ENCODE measurements at places on chromosomes 2 and 18.

- DNase-seq, result no peak
These were observed 721 bp downstream of the ADAM17 start for GRCh38 chr2:9554921-9555296.

- no peak for DNase-seq
These were observed 70.8 kb downstream of the ACSL3 start for GRCh38 chr2:222931659-222932058.

DNA sequence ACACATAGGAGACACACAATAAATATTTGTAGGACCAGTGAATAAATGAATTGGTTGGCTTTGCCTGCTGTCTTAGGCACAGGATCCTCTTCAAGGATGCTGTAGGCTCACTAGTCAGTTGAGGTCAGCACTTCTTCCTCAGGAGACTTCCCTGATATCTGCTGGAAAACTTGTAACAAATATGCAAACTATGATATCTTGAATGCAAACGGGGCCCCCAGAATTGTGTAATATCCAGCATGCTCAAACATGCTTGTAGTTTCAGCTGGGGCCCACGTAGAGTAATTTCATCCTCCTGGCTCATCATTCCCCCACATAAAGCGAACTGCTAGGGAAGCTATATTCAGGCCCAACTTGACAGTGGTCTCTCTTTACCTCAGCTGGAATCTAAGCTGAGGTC, 43.6 kb downstream of the POLE4 start:
- DNase-seq, result no peak

DNA sequence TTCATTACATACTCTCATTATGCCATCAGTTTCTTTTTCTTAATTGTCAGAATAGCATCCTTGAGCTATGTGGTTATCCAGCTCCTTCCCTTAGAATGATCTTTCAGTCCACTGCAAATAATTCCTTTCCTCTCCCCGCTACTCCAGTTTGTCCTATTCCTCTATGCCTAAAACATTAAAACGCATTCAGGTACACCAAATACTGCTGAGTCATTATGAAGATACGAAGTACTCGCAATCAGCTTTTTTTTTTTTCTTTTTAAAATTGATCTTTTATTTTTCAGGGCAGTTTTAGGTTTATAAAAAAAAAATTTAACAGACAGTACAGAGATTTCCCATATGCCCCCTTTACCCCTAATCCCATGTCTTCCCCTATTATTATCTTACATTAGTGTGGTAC, 164.8 kb upstream of the TMEM200C start:
- DNase-seq, result no peak

DNA sequence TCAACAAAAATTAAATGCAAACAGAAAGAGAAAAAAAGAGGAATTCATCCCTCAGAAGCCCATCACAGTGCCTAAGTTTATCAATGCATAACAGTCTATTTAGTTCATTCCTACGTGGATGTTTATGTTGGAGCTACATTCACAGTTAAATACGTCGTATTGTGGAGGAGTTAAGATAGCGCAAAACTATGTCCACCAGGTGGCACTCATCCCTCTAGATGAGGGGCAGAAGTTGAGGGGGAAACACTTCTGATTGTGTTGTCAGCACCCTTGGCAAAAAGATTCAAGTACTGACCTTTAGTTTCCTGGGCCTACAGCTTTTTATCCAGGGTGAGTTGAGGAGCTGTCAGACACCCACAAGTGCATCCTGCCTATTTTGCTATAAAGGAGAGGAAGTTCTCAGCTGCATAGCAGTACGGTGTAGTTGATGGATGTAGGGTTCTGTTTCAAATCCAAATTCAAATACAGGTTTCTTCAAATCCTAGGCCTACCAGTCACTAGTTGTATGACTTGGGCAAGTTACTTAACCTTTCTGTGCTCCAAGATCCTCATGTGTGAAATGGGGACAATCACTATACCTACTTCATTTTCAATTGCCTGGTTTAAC, 26.8 kb upstream of the MYO1B start:
- DNase-seq, result no peak

DNA sequence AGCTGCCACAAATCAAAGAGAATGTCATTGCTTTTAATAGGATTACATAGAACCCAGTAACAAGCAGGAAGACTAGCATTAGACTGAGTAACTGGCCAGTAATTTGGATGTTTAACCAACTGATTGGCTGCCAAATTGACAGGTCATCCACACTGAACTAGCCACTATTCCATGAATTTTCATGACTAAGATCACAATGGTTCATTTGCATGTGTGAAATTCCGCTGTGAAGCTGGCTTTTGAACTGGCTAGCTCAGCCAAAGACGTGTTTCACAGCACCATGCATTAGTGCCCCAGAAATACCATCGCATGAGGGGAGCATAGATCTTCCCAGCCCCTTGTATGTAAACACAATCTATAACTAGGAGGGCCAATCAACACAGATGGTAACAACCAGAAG, 649.8 kb downstream of the ARHGAP15 start:
- DNase-seq, result no peak

DNA sequence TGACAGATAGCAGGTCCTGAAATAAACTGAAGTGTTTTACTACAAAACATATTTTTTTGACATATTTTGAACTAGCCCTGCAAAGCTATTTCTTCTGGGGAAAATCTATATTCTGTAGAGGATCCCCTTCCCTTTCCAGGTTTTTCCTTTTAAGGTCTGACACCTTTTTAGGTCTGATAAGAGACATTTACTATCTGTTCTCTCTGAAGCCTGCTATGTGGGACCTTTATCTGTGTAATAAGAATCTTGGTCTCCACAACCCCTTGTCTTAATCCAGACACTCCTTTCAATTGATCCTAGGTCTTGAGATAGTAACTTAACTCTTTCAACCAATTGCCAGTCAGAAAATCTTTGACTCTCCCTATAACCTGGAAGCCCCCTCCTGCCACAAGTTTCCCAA, 5.5 kb upstream of the PDK1 start:
- no peak for DNase-seq

DNA sequence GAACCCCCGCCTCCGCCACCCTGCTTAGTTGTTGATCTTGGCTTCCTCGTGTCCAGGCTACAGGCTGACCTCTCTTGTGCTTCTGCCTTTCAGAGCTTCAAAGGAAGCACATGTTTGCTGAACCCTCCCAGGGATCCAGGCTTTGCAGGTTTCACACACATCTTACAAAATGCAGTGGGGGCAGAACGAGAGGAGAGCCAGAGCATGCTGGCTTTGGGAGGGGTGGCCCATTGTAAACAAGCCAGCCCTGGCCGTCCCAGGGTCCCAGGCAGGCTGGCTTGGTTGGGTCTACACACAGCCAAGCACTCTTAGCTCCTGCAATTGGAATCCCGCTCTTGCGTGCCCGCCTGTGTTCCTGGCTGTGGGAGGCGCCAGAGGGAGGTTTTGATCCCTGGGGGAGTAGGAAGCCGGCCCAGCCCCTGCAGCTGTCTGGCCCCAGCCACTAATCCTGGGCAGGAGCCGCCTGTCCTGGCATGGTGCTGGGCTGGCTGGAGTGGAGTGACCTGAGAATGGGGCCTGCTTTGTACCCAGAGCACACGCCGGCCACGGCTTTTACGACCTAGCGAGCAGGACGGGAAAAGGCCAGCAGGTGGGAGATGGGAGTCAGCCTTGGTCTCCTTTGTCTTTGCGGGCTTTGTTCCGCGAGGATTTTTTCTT, 53.9 kb downstream of the SH3BP4 start:
- no peak for DNase-seq

- DNase-seq, result no peak
These were observed 50.7 kb downstream of the DAPL1 start for GRCh38 chr2:158845859-158846258.

DNA sequence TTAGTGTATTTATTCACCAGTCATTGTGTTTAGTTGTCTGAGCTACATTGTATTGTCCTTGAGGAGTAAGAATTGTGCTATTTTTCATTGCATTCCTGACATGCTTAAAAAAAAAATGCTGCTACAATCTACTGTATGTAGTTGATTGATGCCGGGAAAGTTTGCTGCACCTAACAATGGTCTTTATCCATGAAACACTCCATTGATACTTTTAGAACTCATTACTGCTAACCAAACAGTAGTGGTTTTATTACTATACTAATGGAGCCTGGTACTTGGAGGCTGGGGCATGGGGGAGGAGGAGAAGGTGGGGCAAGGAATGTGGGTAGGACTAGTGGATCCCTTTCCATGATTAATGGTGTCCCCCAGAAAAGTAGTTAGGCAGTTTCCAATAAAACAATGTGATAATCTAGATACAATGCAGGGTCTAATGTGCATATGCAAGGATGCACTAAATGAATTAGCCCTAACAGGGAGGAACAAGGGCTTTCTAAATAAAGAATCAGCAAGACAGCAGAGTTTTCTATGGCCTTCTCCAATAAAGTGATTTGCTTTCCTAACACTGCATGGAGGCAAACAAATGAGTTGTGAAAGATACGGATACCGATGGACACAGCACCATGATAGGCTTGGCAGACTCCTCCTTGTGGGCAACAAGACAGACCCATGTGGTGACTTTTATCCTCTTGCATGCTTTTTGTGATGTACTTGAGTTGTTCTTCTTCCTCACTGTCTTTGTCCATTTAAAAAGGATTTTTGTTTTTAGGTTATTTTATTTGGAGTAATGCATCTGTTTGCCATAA, 78.5 kb downstream of the FMNL2 start:
- DNase-seq, result no peak

DNA sequence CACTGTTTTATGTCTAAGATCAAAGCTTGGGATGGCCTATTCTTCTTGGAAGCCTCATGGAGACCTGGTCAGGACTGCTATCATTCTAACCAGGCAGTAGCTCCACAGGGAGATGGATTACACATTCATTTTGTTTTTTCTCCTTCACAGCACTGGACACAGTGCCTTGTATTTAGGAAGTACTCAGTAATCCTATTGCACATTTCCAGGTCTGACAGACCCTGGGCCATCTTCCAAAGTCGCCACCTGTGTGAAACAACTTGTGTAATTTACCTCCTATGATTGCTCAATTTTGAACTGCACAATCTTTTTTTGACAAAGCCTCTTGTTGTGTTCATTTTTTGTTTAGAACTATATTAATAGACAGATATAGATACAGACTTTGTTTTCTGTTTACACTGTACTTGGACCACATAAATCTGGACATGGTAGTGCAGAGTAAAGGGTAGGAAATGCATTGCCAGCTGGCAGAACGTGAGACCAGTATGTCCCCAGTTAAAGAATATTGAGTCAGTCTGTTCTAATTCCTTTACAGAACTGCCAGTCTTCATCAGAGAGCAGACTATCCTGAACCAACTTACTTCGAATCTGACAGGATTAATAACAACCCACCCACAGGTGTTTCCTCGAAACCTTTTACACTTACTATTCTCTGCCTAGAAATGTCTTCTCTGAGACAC, 277.8 kb upstream of the CYRIA start:
- DNase-seq, result no peak

DNA sequence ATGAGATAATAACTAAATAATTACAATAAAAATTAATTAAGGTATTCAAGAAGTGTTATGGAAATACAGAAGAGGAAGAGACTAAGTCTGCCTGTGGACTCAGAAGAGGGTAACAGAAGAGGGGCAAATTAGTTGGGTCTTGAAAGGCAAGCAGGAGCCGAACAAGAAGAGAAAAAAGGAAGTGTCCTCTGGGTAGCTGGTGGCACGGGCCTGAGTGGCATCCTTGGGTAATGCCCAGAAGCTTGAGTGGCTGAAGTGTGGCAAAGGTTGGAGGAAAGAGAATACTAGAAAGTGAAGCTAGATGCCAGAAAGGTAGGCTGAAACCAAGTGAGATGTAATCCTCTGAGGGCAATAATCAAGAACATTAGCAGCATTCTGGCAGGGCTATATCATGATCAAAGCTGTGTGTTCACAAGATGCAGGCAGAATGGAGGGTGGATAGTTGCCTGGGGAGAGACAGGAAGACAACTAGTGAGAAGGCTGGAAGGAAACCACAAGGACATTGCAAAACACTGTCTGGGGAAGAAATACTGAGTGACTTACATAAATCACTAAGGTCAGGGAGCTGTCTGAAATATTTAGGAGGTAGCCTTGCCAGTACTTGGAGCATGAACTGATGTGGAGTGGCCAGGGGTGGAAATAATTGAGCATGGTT, 16.2 kb downstream of the DOCK10 start:
- DNase-seq, result no peak

DNA sequence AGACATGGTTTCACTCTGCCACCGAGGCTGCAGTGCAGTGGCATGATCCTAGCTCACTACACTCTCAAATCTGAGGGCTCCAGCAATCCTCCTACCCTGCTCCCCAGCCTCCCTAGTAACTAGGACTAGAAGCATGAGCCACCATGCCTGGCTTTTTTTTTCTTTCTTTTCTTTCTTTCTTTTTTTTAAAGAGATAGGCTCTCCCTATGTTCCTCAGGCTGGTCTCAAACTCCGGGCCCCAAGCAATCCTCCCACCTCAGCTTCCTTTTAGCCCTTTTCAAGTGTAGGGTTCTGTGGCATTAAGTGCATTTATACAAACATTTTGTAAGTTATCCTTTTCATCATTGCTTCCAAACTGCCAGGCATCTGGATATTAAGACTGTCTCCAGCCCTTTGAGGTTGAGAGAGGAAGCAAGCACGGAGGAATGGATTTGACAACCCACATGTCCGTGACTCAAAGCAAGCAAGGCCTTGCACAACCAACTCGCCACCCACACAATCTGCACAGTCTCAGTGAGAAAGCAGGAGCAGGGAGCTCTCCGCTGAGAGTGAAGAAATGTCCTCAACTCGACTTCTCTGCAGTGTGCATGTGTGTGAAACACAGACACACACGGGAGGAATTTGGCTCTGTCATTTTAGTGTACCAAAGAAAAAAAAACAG, 65.6 kb downstream of the ATP8B1 start:
- peak; percentile 6 for DNase-seq

- no peak for DNase-seq
These were observed 3.8 kb downstream of the PIEZO2 start for GRCh38 chr18:11145413-11146191.

DNA sequence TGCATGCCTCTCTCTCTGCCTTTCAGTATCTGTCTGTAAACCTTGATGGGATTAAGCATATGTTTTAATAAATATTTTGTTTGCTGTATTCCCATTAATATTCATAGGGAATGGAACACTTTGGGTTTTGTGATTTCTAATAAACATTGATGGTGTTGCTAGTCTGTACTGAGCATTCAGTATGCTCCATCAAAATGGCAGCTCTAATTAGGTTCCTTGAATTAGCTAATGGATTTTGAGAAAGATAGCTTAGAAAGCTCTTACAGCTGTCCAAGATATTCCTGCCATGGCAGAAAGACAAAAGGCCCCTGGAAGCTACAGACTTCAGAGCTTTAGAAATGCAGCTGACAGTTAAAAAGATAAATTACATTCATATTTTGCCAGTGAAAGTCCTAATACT, 199.2 kb upstream of the NRP2 start:
- DNase-seq, result no peak

Data from esophagus squamous epithelium (tissue), 5 donors.